ENCODE measurements at places on chromosomes 1 and 21. TPM values are rescaled to one million over a fixed set of nuclear protein-coding genes. Genes with fewer than 3 reads are reported as not detected.
A peak's percentile ranks its signal among the peaks of the same experiment; 100 is the strongest.

DNA sequence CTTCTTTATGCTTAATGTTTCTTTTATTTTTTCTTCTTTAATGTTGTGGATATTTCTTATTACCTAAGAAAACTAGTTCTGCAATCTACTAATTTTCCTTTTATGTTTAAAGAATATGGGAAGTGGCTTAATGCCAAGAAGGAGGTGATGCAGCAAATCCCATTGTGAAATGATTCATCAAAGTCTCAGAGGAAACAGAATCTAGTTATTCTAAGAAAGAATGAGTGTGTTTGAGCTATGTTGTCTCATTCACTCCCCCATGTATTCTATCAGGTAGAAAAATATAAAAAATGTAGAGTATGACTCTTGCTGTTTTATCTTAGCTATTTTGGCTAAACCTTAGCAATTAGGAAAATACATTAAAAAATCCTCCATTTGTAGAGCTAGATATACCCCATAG is 659.9 kb upstream of the RGS18 start:
- DNase-seq = no peak

TENT5C gene
- total RNA-seq = 0.18 TPM

FAM72D gene
- total RNA-seq = 4.8 TPM

- no peak for DNase-seq
Observed at GRCh38 chr1:53693773-53694717, 44.9 kb downstream of the GLIS1 start.

DNA sequence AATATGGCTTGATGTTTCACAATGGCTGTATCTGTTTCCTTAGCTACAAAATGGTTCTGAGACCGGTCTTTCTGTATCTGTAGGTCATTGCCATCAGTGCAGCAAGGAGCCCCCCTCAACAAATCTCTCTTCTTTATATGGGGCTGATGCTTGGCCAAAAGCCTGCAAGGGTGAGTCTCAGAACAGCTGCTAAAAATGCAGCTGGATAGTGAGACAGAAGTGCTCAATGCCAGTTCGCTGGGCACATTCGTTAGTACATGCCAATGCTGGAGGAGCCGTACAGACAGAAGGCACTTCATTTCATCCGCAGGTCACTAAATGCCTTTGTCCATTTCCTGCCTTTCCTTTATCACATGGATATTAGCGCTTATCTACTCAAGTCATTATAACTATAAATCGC is 67.3 kb downstream of the RUNX1 start:
- no peak for DNase-seq

ADGRL4 gene
- 0.63 TPM for total RNA-seq

GRCh38 chr1:234562334-234562733 is 47.6 kb downstream of the IRF2BP2 start:
- peak; percentile 5 for DNase-seq

DNA sequence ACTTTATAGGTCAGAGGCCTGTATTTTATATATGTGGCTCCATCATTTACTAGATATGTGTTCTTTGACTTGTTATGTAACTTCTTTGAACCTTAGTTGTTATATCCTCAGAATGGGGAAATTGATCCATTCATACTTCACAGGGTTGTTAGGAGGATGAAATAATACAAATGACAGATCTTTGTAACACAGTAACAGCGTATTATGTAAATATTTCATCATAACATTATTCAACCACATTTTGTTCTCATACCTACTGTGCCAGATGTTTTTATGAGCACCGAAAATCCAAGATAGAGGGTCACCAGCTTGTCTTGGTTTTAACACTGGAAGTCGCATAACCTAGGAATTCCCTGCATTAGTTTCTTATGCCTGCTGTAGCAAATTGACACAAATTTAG is 3.3 kb downstream of the SUCO start:
- no peak for DNase-seq

DNA sequence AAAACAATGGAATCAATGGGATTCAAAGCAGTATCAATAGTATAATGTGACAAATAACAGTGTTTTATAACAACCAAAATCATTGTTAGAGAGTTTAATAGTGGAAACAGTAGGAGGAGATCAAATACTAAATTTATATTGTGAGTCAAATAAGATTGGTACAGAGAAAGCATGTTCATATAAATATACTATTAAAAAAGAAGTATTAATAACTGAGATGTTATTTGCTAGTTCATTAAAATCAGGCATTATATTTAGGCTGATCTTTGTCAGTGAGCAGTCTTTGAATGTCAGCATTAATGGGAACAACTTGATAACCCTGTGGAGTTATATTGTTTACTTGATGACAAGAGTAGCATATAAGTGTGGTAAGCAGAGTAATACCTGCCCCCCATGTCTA is 30.6 kb downstream of the PRKAA2 start:
- no peak for DNase-seq

DNA sequence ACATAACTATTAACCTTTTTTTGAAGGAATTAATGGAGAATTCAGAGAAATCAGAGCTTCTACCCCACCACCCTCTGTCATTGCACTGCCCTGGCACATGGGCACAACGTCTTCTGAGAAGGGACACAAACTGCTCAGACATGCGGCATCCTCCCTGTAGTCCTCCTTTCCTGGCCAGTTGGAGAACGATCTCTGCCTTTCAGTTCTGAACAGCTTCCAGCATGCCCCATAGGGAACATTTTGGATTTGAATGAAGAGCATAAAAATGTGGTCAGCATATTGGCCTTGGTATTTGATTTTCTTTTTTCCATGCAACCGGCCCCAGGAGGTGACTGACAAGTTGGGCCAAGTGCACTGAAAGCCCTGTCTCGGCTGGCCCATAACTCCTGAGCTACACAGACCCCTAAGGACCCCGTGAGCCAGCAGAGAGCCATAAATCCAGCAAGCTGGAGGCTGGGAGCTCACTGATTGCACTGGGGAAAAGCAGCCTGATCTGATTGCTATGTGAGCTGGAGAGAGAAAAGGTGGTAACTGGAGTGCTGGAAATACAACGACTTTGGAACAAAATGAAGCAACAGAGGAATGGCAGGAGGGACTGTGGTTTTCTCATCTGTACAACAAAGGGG is 10.9 kb upstream of the BLACAT1 start:
- DNase-seq = no peak

DNA sequence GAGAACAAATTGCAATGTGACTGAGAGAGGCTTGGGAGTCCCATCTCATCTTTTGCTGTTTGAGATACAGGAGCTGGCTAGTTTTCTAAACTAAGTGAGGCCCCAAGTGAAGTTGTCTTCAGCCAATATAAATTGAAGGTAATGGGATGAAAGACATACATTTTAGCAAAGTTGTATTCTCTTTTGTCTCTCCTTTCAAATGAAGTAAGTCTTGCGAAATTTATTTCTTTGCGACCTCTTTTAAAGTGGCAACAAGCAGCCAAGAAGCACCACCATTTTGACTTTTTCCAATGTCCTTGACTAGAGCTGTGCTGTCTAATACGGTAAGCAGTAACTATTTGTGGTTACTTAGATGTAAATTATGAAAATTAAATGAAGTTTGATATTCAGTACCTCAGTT is 385.7 kb downstream of the USP25 start:
- DNase-seq = no peak

KLF17 gene
- total RNA-seq = 0.09 TPM

DNA sequence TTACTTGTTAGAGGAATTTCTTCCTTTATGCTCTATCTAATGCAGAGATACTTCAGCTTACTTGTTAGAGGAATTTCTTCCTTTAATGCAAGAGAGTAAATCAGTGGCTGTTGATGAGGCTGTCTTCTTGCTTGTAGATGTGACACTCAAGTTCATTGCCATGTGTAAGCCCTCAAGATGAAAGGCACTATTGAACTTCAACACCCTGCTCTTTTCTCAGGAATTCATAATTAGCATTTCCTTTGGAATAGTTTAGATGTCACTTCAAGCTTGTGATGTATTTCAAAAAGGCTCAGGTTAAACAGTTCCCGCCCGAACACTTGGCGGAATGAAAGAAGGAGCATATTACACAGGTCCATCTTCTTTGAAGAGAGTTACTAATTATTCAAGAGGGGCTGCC is 251.9 kb downstream of the RGS7 start:
- DNase-seq = no peak

GRCh38 chr1:177937174-177937770 is 32.6 kb downstream of the SEC16B start:
- no peak for DNase-seq

GRCh38 chr1:117821774-117822482 is 107.5 kb downstream of the GDAP2 start:
- DNase-seq = no peak

CCDC30 gene
- 1.8 TPM for total RNA-seq

- DNase-seq = no peak
Observed at GRCh38 chr1:166140251-166140650, 26.6 kb downstream of the FAM78B start.

GRCh38 chr1:225848030-225848955 is 33.9 kb downstream of the TMEM63A start:
- DNase-seq = peak; percentile 27

- DNase-seq = no peak
Observed at GRCh38 chr1:31041529-31041928, 24.0 kb downstream of the PUM1 start.

E2F2 gene
- total RNA-seq = 5.1 TPM

CD164L2 gene
- 1.2 TPM for total RNA-seq

GRCh38 chr1:28517649-28517999 is 11.8 kb downstream of the RCC1 start:
- DNase-seq = peak; percentile 54

CYYR1 gene
- 13.6 TPM for total RNA-seq

IFI16 gene
- total RNA-seq = 3.4 TPM

GRCh38 chr1:20871419-20871818 is 84.3 kb upstream of the HP1BP3 start:
- DNase-seq = no peak

DNA sequence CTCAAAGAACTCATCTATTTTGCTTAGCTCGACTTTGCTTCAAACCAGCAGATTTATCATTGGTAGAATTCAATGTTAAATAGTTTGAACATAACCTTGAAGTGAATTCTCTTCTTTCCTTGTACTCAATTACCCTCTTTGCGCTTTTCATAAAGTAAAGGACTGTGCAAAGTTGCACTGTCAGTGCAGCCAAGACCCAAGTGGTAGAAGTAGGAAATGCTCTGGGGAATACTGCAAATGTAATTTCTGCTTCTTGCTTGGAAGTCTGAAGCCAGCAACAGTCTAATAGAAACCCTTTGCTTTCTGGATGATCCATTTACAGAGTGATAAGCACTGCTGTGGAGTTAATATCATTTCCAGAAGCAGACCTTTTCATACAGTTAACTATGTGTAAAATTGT is 936.7 kb upstream of the TMPRSS15 start:
- no peak for DNase-seq

CLDN17 gene
- not detected for total RNA-seq

DNA sequence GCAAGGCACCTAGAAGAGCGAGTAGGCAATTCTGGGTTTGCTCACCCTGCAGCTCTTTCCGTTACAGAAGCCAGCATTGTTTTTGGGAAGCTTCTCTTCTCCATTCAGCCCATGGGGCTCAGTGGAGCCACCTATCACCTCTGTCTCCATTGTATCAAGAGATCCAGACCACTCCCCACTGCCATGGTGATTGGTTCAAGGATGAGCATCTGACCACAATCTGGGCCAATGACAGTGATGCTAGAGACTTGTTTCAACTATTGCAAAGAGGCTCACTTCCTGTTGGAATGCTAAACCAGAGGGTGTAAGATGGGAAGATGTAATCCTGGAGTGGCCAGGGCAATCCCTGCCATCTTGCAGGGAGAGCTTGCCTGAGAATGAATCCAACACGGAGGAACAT is 6.6 kb downstream of the SPATA21 start:
- DNase-seq = peak; percentile 69

GRCh38 chr1:184418652-184419349 is 32.0 kb downstream of the C1orf21 start:
- DNase-seq = no peak

KRTAP13-2 gene
- total RNA-seq = not detected

TNFRSF4 gene
- 0.33 TPM for total RNA-seq

GRCh38 chr21:46538262-46538661 is 66.6 kb downstream of the S100B start:
- DNase-seq = no peak

- DNase-seq = peak; percentile 49
Observed at GRCh38 chr1:182080955-182081582, 19.6 kb upstream of the ZNF648 start.

DNA sequence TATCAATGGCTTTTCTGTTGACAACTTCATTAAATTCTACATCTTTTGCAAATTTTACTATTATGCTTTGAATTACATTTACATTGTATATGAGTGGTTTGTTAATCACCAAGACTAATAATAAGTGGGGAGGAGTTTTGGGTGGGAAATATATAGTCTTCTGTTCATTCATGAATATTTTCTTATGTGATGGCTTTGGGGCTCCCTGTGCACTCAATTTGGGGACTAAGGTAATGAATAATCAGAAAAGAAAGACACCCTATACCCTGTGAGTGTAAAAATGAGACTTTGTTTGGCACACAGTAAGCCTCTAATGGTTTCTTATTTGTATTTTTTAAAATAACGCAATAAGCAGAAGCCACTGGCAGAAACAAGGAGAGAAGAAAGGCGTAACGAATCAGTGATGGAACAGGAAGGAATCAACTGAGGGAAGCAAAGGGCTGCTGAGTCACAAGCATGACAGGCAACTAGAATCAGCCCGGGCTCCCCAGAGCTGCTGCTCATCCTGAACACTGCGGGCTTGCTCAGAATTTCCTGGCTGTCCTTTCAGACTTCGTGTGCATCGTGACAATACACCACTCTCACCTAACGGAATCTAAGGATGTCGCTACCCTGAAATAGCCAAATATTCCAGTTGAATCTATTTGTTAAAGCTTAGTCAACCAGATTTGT is 20.8 kb upstream of the RGS2 start:
- peak; percentile 39 for DNase-seq

DNA sequence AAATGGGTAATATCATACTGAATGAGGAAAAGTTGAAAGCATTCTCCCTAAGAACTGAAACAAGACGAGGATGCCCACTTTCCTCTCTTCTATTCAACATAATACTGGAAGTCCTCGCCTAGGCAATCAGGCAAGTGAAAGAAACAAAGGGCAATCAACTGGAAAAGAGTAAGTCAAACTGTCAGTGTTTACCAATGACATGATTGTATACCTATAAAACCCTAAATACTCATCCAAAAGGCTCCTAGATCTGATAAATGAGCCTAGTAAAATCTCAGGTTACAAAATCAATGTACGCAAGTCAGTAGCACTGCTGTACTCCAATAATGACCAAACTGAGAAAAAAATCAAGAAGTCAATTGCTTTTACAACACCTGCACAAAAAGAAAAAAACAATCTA is 575.8 kb upstream of the PRMT6 start:
- DNase-seq = no peak

DNA sequence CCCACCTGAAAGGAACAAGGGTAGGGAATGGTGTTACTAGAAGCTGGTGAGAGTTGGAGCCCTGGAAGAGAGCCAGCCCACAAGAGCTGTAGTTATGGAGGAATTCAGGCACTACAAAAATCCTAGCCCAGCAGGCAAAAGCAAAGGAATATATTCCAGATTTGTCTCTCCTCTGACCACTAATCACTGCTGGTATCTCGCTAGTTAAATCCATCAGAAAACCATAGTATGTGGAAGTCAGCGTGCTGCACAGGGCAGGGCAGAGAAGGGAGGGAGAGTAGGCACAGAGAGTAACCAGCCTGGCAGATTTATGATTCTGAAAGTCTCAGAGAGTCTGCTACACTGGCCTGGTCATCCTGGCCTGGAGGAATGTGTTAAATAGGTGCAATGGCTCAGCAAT is 88.6 kb downstream of the SELENOF start:
- no peak for DNase-seq

- DNase-seq = no peak
Observed at GRCh38 chr21:17139696-17140095, 373.1 kb upstream of the CXADR start.

CHIA gene
- not detected for total RNA-seq

All from H9 (cell line).